ENCODE measurements at places on chromosomes 6 and 20.

DNA sequence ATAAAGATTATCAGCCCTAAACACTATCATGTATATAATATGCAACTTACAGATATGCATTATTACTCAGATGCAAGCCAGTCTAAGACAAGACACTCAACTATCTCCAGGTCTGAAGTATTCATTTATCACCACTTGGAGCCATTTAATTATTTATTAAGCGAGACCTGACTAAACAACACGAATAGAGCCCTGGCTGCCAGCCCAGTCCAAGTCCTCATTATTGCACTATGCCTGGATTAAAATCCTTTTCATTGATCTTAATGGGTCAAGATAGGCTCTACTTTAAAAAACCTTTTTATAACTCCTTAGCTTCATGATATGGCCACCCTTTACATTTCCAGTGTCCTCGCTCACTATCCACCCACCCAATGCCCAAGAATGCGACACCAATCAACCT, 183.1 kb upstream of the MARCKS start:
- peak; percentile 83 for DNase-seq

DNA sequence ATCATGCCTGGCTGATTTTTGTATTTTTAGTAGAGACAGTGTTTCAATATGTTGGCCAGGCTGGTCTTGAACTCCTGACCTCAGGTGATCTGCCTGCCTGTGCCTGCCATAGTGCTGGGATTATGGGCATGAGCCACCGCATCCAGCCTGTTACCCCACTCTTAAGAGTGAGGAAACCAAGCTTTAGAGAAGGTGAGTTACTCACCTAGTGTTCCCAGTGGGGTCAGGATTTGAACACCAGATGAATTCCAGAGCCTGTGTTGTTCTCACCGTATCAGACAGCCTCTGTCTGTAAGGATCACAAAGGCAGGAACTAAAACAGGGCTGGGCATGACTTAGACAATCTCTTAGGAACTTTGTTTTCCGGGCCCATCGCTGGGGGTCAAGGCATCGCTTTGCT, 9.4 kb upstream of the FANCE start:
- DNase-seq, result no peak

DNA sequence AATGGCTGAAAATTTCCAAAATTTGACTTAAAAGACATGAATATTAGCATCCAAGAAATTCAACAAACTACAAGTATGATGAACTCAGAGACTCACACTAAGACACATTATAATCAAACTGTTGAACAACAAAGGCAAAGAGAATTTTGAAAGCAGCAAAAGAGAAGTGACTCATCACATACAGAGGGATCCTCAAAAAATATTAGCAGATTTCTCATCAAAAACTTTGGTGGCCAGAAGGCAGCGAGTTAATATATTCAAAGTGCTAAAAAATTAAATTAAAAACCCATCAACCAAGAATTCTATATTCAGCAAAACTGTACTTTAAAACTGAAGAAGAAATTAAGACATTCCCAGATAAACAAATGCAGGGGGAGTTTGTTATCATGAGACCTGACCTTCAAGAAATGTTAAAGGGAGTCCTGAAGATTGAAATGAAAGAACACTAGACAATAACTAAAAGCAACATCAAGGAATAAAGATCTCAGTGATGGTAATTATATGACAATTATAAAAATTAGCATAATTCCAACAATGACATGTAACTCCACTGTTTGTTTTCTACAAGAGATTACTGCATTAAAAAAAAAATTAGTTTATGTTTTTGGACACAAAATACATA, 150.0 kb downstream of the RNASET2 start:
- no peak for DNase-seq

GRCh38 chr6:49519660-49520059, 19.9 kb downstream of the GLYATL3 start:
- no peak for DNase-seq

DNA sequence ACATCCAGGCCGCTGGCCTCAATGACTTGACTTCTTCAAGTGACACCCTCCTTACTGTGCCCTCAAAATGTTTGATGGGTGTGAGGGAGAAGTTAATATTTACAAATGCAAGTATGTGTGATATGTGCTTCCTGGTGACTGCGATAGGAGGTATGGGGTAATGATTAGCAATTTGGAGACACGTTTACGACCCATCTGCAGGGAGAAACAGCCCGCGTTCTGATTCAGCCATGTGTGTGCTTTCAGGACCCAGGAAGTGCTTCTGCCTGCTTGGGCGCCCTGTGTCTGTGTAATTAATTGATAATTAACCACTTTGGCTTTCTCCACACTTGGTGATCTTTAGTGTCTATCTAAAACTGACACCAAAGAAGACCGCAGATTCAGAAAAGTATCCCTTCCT, 25.0 kb downstream of the SIRPA start:
- DNase-seq, result no peak

- DNase-seq, result no peak
Measured at GRCh38 chr6:111845441-111845871, 27.8 kb downstream of the FYN start.

DNA sequence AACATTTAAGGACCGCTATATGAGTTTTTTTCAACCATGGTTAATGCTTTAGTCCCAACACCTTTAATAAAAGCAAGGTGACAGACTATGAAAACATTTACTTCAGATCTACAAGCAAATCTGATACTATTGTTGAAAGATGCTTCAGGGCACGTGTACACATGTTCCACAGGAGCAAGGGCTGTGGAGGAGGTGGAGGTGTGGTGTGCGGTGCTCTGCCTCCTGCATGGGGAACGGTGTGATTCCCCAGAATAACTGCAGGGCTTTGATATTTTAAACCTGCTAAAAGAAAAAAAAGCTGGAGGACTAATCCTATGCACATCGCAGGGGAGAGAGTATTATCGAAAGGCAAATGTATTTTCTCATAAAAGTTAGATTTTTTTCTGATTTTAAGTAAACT, 188.1 kb upstream of the CEP162 start:
- no peak for DNase-seq

GRCh38 chr6:112983713-112984261, 636.7 kb downstream of the RFPL4B start:
- DNase-seq, result no peak

GRCh38 chr20:59018817-59019216, 412 bp upstream of the TUBB1 start:
- no peak for DNase-seq

DNA sequence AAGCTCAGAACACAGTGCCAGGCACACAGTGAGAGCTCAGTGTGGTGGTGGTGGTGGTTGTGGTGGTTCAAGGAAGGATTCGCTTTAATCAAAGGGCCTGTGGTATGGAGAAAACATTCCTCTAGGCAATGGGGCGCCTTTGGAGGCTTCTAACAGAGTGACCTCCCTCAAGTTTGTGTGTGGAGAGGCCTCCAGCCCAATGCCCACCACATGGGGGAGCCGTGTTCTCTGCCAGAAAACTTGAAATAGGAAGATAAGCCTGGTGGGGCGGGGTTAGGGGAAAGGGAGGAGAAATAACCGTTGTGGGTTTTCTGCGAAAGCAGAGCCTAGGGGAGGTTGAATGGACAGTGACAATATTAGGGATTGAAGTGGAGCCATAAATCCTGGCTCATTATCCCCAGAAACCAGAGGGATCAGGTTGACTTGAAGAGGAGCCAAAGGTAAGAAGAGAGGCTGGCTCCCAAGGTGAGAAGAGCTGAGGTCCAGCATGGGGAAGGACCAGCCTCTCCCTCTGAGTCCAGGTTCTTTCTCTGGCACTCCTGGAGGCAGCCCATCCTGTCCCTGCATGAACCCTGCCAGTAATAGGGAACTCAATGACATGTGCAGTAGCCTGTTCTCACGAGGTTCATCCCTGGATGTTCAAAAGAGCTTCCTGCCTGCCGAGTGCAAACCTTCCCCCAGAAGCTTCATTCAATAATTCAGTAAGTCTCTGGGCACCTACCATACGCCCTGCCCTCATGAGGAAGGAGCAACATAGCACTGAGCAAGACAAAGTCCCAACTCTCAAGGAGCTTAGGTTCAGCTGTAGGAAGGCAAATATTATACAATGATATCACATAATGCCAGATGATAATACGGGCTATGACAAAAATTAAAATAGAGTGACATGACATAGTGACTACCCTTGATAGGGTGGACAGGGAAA, 51.4 kb downstream of the TGM2 start:
- DNase-seq, result peak; percentile 61

GRCh38 chr20:21238818-21239536, 64.2 kb upstream of the XRN2 start:
- DNase-seq, result no peak

DNA sequence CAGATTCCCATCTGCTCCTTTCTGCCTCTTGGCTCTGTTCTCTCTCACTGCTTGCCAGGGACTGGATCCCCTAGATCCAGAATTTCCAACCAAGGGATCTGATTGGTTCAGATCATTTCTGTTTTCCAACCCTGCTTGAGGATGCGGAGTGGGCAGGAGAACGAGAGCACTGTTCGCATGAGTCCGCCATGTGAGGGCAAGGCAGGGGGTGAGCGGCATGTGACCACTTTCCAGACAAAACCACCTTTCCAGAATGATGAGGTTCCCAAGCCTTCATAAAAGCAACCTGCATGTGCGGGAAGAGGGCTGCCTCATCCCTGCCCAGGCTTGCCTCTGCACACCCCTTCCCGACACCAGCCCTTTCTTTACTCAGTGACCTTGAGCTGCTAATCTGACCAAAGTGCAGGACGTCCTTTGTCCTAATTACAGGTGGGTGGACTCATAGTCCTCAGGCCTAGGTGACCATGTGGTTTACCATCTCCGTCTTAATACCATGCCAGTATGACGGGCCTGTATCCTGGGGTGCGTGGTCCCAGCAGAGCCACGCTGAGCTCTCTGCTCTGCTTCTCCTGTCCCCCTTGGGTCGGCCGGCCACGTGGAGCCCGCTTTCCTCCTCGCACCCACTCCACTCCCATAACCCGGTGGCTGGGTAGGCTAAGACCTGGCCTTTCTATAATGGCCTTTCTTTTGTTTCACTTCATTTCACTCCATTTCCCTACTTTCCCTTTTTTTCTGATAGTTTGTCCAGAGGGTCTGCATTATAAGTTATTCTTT, 14.4 kb downstream of the NQO2 start:
- DNase-seq, result no peak

DNA sequence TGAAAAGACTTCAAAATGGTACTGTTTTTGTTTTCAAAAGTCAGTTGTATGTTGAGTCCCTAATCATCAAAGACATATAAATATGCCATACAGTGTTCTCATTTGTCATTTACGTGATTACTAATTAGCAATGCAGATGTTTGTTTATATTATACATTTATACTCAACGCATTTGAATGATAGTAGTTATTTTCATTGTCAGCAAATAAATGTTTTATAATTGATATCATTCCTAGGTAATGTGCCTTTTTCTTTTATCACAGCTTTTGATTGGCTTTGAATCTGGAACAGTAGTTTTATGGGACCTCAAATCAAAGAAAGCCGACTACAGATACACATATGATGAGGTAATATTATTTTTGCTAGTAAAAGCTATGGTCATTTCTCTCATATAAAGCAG, 62.6 kb downstream of the STXBP5 start:
- DNase-seq, result no peak

DNA sequence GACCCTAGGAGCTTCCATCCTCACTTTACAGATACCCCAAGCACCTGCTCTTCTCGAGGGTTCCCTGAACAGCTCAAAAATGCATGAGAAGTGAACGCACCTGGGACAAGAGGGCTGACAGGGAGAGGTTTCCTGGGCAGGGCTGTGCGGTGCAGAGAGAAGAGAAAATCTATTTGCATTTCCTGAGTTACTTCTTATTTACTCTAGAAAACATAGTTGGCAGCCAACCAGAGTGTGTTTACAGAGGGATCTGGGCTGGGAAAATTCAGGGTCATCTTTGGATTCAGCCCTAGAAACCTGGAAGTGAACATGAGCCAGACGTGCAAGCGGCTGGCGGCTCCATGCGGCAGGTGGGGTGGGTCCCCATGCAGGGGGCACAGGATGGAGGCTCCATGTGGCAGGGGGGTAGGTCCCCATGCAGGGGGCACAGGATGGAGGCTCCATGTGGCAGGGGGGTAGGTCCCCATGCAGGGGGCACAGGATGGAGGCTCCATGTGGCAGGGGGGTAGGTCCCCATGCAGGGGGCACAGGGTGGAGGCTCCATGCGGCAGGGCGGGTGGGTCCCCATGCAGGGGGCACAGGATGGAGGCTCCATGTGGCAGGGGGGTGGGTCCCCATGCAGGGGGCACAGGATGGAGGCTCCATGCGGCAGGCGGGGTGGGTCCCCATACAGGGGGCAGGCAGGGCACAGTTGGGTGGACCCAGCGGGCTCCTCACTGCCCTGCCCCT, 342.0 kb downstream of the TAF4 start:
- no peak for DNase-seq

DNA sequence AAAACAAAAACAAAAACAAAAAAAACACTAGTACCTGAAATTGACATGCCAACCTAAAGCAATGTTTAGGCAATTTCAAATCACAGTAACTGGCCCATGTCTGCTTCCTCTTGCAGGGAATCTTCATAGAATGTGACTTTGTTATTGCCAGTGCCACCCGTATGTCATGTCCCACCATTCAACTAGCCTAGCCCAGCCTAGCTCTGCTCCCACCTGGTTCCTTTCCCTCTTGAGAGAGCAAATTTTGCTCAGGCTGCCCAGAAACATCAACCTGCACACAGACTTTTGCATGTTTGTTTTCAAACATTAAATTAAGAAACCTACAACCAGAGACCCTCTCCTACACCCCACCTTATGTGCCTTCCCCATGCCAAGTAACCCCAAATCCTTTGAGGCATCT, 124.8 kb upstream of the SLC2A12 start:
- DNase-seq, result no peak

DNA sequence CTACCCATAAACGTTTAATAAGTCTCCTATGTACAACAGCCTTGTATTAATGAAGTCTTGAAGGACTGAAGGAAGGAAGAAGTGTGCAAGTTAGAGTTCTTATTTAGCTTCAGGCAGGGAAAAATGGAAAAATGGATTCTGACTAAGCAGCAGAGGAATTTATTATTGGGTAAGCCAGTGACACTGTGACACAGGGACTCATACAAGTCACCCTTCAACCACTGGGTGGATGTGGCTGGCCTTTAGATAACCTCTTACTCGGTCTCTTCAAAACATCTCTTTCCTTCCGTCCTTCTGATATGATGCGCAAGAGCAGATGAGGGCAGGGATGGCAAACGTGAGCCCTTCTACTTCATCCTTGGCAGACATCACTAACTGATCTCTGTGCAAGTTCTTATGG, 145.6 kb downstream of the DHX35 start:
- no peak for DNase-seq

DNA sequence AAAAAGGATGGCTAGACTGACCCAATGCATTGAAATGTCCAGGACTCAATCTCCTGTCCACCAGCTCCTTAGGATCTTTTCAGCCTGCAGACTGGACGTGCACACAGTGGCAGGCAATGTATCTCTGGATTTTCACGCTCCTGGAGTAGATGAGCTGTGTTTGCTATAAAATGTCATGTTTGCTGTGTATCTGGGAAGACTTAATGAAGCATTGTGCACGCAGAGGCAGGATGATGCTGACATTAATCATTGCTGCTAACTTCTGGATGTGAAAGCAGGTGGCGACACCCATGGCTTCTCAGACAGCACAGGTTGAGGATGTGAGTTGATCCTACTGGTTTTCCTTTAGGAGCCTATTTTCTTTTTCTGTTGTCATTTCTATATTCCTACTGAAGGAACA, 133.1 kb upstream of the PCSK2 start:
- DNase-seq, result no peak

- no peak for DNase-seq
Measured at GRCh38 chr20:38167851-38168760, 3.0 kb upstream of the TGM2 start.

GRCh38 chr6:1082285-1082935, 229.5 kb upstream of the FOXQ1 start:
- DNase-seq, result no peak

Data from NCI-H2029 (cell line).